ENCODE measurements at places on chromosomes 6 and 20.

GRCh38 chr6:6560909-6561308, 27.6 kb upstream of the LY86 start:
- DNase-seq = no peak

DNA sequence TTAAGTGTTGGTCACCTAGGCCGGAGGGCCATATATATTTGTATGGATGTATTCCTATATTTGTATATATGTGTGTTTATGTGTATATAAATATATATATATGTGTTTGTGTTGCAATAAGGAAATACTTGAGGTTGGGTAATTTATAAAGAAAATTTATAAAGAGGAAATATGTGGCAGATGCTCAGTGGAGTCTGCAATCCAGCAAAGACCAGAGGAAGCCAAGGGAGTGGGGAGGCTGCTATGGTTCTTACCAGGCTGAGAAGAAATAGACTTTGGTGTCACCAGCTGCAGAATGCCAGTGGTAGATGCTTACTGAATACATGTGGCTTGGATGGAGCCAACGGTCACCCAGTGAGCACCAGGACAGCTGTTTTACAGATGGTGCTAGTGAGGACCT, 97.4 kb upstream of the ELOVL5 start:
- DNase-seq = no peak

- DNase-seq = no peak
Observed at GRCh38 chr6:75791881-75792280, 42.8 kb downstream of the MYO6 start.

GRCh38 chr6:128131036-128131435, 230.2 kb upstream of the THEMIS start:
- DNase-seq = no peak

DNA sequence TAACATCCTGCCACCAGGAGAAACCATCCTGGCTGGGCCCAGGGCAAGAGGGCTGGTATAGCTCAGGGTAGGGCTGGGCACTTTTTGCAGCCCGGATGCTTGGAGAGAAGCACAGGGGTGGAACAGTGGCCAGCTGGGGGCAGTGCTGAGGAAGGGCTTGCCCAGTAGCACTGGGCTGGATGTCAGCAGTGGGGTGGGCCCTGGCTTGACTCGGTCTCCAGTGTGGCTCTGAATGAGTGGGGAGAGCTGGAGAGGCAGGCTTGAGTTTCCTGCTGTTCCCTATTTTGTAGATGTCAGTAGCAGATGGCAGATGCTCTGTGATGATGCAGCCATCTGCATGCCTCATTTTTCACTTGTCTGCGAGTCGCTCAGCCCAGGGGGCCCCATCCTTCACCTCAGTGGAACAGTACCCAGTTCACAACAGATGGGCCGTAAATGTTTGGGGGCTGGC, 56.3 kb upstream of the TULP1 start:
- DNase-seq = peak; percentile 22
